Suprapubic skin (tissue), 4 donors: ENCODE measurements at places on chromosomes 7 and 10.

GRCh38 chr10:102832987-102833386 is 4.2 kb downstream of the CYP17A1 start:
- H3K27me3 ChIP-seq = no peaks in the 10 kb centered on the region
- H3K4me3 ChIP-seq = no peak overlapping the region
- H3K36me3 ChIP-seq = no peaks in the 10 kb centered on the region
- H3K27ac ChIP-seq = no peak overlapping the region

GRCh38 chr7:32905175-32905662 is 13.7 kb upstream of the KBTBD2 start:
- no peaks in the 10 kb centered on the region for H3K27me3 ChIP-seq
- peak overlapping the region; percentile 31 for H3K4me3 ChIP-seq
- no peak for DNase-seq
- no peaks in the 10 kb centered on the region for H3K36me3 ChIP-seq
- H3K4me1 ChIP-seq = peaks cover 11% of the 10 kb centered on the region

DNA sequence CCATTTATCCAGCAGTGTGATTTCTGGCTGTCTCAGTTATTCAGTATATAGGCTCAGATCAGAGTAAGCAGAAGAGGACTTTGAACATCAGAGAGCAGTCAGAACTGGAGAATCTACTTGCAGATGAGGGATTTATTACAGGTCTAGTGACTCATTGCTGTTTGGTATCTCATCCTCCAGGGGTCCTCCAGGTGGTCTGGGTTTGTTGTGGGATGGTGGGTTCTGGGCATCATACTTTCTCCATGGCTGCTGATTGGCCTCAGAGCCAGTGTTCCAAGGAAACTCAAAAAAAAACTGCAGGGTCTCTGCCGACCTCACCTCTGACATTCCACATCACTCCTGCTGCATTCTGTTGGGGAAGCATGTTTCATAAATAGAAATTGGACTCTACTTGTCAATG is 214.8 kb downstream of the CNTNAP2 start:
- H3K36me3 ChIP-seq = no peaks in the 10 kb centered on the region
- no peak for DNase-seq
- H3K4me1 ChIP-seq = no peaks in the 10 kb centered on the region
- no peak overlapping the region for H3K4me3 ChIP-seq

DNA sequence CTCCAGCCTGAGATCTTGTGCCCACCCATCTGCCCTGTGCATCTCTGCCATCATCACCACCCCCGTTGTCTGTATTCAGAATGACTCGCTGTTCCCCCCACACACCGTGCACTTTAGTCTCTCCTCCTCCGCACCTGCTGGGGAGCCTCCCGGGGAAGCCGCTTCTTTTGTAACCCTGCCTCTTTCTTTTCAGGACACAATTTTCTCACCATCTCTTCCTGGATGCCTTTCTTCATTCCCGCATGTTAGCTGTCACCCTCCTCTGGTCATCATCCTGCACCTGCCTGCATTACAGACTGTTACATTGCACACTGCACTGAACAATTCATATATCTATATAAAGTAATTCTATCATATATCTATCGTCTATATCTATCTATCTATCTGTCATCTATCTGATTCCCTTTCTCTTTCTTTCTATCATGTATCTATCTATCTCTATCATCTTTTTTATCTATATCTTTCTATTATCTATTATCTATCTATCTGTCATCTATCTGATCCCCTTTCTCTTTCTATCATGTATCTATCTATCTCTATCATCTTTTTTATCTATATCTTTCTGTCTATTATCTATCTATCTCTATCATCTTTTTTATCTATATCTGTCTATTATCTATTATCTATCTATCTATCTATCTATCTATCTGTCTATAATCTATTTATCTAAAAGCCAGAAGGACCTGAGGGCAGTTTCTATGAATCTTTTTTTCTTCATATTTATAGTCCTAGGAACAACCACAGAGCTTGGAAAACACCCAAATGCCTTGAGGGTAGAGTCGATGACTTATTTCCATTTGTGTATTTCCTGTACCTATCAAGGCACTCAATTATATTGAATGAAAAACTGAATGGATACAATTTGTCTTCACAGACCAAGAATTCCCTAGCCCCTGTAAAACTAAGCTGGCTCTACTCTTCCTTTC is 642.5 kb downstream of the ACTR3B start:
- no peak overlapping the region for H3K27ac ChIP-seq
- DNase-seq = no peak
- no peaks in the 10 kb centered on the region for H3K27me3 ChIP-seq
- H3K4me3 ChIP-seq = no peak overlapping the region
- H3K4me1 ChIP-seq = no peaks in the 10 kb centered on the region

DNA sequence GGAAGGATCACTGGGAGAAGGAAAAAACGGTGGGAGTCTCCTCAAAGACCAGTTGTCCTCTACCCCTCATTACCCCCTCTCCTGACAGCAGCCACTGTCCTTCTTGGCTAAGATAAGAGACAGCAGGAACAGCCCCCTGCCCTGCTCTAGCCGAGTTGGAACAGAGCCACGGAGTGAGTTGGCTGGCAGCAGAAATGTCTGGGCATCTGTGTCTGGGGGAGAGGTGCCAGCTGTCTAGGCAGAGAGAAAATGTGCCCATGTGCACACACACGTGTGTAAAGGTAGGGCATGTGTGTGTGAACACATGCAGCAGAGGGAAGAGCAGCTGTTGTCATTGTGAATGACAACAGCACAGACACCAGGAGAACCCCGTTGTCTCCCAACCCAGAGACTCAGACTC is 9.4 kb upstream of the HILPDA start:
- H3K27ac ChIP-seq = no peak overlapping the region
- H3K4me3 ChIP-seq = no peak overlapping the region
- H3K36me3 ChIP-seq = no peaks in the 10 kb centered on the region
- H3K27me3 ChIP-seq = no peaks in the 10 kb centered on the region

GRCh38 chr7:53900856-53901528 is 641.2 kb upstream of the VSTM2A start:
- H3K4me1 ChIP-seq = no peaks in the 10 kb centered on the region
- DNase-seq = no peak
- no peak overlapping the region for H3K27ac ChIP-seq
- H3K27me3 ChIP-seq = no peaks in the 10 kb centered on the region
- H3K4me3 ChIP-seq = no peak overlapping the region

DNA sequence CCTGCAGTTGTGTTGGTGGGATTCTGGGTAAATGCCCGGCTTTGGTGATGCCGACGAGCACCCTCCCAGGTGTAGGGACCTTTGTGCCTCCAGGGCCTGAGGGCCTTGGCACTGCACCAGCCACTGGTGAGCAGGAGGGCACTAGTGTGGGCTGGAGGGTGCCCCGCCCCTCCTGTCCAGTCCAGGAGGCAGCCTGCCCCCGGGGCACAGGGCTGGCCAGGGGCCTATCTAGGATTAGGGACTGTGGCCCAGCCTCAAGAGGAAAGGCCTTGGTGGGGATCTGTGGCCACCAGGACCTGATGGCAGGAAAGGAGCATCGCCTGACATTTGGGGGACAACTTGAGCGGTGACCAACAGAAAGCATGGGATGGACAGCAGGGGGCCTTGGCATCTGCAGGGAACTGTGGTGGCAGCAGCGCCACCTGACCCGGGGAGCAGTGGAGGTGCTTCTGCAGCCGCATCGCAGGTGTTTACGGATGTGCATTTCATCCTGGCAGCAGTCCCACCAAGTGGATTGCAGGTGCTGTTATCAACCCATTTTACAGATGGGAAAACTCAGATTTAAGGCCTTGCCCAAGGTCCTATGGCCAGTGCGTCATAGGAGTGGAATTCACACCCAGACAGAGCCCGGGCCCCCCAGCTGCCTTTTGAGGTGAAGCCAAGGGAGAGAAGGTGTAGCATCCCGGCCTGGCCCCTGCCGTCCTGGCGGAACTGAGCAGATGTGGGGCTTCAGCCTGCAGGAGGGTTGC is 11.1 kb downstream of the ZNF316 start:
- H3K27me3 ChIP-seq = no peaks in the 10 kb centered on the region
- no peak overlapping the region for H3K27ac ChIP-seq
- H3K36me3 ChIP-seq = peaks cover 97% of the 10 kb centered on the region
- no peaks in the 10 kb centered on the region for H3K4me1 ChIP-seq

GRCh38 chr7:135980012-135980551 is 2.9 kb upstream of the MTPN start:
- H3K4me1 ChIP-seq = peaks cover 27% of the 10 kb centered on the region
- H3K27ac ChIP-seq = peak overlapping the region; percentile 63
- H3K36me3 ChIP-seq = no peaks in the 10 kb centered on the region

GRCh38 chr10:88114368-88114767 is 250.9 kb downstream of the PTEN start:
- no peak for DNase-seq
- no peaks in the 10 kb centered on the region for H3K27me3 ChIP-seq
- H3K27ac ChIP-seq = no peak overlapping the region
- H3K4me3 ChIP-seq = no peak overlapping the region
- no peaks in the 10 kb centered on the region for H3K36me3 ChIP-seq

- DNase-seq = no peak
- no peak overlapping the region for H3K4me3 ChIP-seq
- no peaks in the 10 kb centered on the region for H3K36me3 ChIP-seq
- no peaks in the 10 kb centered on the region for H3K27me3 ChIP-seq
These were observed 374.8 kb downstream of the GFRA1 start for GRCh38 chr10:115898242-115898641.

DNA sequence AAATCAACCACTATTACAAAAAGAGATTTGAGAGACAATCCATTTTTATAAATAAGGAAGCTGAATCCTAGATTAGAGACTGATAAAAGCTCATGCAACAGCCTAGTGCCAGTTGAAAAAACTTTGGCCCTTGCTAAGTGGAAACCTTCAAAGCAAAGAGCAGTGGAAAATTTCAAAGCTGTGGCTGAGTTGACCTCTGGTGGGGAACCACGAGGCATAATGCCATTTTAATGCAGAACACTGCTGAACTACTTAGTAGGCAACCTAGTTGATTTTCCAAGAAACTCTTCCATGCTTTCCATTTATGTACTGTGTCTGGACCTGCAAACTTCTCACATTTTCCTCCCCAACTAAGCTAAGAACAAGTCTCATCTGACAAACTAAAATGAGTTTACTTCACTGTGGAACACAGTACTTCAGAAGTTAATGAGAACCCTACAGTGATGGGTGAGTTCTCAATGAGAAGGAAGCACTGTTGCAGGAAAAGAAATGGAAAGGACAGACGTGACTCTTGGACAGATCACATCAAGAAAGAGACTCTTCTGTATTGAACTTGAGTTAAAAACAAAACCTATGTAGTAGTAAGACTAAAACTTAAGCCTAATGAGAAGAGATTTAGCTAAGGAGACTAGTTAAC is 19.5 kb downstream of the FZD9 start:
- H3K4me3 ChIP-seq = no peak overlapping the region
- H3K27ac ChIP-seq = no peak overlapping the region
- DNase-seq = no peak

- H3K4me1 ChIP-seq = no peaks in the 10 kb centered on the region
- DNase-seq = no peak
- H3K4me3 ChIP-seq = no peak overlapping the region
- no peak overlapping the region for H3K27ac ChIP-seq
These were observed 124.6 kb downstream of the IMMP2L start for GRCh38 chr7:111437736-111438135.

- peak within 1 kb of the TSS; percentile 30 for H3K4me3 ChIP-seq
- H3K27me3 ChIP-seq = peaks cover 97% of the 10 kb centered on the region
- no peak within 1 kb of the TSS for H3K27ac ChIP-seq
These were observed at the start of gene ADGRA1 for GRCh38 chr10:133087679-133088178. TSS of gene ADGRA1 (plus strand) at chr10:133087924. CDS start at chr10:133088910, 986 bp downstream.

DNA sequence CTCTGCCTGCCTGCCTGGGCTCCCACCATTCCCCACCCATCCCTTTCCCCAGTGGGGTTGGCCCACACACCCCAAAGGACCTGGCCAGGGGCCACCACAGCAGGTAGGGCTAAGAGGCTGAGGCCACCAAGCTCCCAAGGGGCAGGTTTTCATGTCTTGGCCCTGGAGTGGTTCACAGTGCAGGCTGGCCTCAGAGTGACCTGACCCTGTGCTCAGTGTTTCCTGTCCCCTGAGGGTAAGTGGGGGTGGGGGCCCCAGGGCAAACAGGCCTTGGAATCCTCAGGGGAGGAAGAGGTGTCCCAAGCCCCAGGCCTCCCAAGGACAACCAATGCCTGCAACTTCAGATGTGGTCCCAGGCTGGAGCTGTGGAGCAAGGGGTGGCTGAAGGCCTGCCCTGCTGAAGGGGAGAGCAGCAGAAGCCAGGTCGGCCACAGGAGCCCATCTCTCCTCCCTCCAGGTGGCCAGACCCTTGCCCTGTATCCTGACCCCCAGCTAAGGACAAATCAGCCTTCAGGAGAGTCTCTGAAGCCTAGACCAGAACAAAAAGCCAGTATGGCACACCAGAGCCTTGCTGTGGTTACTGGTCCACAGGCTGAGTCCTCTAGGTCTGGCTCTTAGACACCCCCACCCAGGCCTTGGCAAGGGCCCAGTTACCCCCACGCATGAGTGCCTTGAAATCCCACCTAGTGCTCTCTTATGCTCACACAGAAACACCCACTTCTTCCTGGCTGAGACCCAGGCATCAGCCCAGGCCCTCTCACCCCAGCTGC is 27.6 kb downstream of the POLL start:
- no peak for DNase-seq
- peaks cover 36% of the 10 kb centered on the region for H3K27me3 ChIP-seq
- no peak overlapping the region for H3K27ac ChIP-seq
- H3K36me3 ChIP-seq = no peaks in the 10 kb centered on the region

DNA sequence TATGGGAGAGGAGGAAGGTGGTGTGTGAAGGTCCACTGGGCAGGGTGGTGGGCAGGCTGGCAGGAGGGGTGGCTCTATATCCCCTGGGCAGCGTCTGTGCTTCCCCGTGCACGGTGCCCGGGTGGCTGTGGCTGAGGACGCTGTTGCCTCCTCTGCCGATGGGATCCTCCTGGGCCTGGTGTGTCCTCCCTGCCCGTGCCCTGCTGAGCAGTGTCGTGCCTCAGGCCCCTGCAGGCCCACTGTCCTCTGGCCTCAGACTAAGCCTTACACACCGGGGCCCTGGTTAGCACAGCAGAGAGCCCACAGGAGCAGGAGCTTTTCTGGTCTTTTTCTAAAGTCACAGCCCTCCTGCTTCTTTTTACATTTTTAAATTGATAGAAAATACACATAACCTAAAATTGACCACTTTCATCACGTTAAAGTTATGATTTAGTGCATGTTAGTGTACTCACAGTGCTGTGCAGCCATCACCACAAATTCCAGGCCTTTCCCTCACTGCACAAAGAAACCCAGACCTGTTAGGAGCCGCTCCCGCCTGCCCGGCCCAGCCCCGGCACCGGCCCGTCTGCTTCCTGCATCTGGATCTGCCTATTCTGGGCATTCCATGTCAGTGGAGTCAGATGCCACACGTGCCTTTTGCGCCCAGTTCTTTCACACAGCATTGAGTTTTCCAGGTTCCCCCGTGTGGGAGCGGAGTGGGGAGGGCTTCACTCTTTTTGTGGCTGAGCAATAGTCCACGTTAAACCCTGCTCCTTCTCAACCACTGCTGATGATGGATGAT is 19.4 kb downstream of the PFKFB3 start:
- H3K27me3 ChIP-seq = no peaks in the 10 kb centered on the region
- peaks cover 97% of the 10 kb centered on the region for H3K36me3 ChIP-seq
- H3K27ac ChIP-seq = no peak overlapping the region
- no peak overlapping the region for H3K4me3 ChIP-seq

- H3K4me1 ChIP-seq = peaks cover 11% of the 10 kb centered on the region
- no peaks in the 10 kb centered on the region for H3K36me3 ChIP-seq
- H3K4me3 ChIP-seq = no peak overlapping the region
- DNase-seq = no peak
- H3K27ac ChIP-seq = no peak overlapping the region
These were observed 18.8 kb downstream of the CLRN3 start for GRCh38 chr10:127873901-127874470.
